Activated T-helper 1 cell treated with Interleukin-2 at 50 U/mL for 16 hours (primary cell): ENCODE measurements at places on chromosomes 5 and 9.

GRCh38 chr5:166370928-166371690 is 1920.3 kb upstream of the WWC1 start:
- no peak for DNase-seq

GRCh38 chr5:131589510-131590348 is 45.3 kb downstream of the RAPGEF6 start:
- no peak for DNase-seq

GRCh38 chr5:126965061-126965475 is 65.3 kb downstream of the MARCHF3 start:
- DNase-seq, result no peak

DNA sequence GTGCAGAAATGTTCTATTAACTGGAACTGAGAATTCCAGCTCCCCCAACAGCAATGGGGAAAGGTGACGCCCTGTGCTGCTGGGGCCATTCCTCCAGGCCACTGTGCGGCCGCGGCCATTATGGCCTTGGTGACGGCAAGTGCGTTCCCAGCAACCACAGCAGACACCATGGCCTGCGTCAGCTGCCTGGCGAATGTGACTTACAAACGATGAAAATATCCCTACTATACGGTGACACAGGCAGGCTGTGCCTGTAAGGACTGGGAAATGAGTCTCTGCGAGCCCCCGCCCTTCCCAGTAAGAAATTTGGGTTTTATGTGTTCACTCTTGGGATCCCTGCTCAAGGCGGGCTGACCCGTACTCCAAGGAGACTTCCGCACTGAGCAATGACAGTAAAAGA is 20.6 kb downstream of the CLPTM1L start:
- no peak for DNase-seq
